ENCODE measurements at places on chromosomes 5 and 9.

- DNase-seq, result peak; percentile 73
Observed at GRCh38 chr9:137205126-137206069, at the start of the genes NDOR1 and TMEM203. Gene NDOR1 (plus strand): TSS chr9:137205700. CDS start chr9:137205778, 78 bp downstream. Gene TMEM203 (minus strand): TSS chr9:137205648. CDS start chr9:137205414, 234 bp downstream.

GRCh38 chr9:85502815-85503655, 238.7 kb downstream of the AGTPBP1 start:
- DNase-seq, result no peak

GRCh38 chr5:3827624-3828023, 232.0 kb downstream of the IRX1 start:
- no peak for DNase-seq

DNA sequence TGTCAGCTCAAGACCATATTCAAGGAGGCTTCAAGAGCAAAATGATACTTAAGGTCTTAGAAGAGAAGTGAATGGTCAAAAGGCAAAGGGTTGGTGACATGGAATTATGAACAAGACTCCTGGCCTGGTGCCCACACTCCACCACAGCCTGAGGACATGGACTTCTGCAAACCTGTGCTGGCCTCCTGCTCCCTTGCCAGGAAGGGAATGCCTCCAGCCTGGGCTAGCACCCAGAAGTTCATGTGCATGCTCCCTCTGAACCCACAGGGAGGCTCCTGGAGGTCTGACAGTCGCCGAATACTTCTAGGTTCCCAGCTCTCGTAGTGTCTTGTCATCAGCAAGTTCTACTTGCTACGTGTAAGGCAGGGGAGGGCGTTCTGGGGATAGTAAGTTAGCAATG, 156.7 kb downstream of the FSTL4 start:
- DNase-seq, result no peak

DNA sequence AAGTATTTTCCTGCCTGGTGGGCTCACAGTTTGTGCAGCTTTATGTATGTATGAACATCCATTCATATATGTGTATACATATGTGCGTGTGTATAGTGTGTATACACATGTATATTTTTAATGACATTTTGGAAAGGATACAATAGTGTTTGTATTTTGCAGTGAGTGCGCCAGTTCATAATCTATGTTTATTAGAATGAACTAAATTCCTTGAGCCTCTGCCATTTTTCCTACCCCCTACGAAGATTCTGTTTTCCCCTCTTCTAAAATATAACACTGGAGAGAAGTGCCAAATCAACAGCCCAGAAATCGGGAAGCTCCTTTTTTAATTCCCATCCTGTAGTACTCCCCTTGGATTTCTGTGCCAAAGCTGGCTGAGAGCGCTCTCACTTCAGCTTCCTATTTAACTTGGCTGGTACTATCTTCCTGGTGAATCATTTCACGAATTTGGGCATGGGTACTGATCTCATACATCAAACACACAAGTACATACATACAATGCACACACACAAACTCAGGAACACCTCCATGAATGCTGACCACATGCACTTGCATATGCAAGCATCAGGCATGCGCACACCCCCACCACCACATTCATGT, 578.4 kb upstream of the WWC1 start:
- DNase-seq, result no peak

- DNase-seq, result no peak
Observed at GRCh38 chr5:125451622-125452021, 705.2 kb upstream of the ZNF608 start.

GRCh38 chr5:169183576-169183975, 117.4 kb downstream of the SLIT3 start:
- no peak for DNase-seq

Data from NCI-H446 (cell line).